ENCODE measurements at places on chromosomes 2 and 18.

GRCh38 chr18:10059610-10060468 lies 146.0 kb downstream of the VAPA start:
- DNase-seq: no peak

DNA sequence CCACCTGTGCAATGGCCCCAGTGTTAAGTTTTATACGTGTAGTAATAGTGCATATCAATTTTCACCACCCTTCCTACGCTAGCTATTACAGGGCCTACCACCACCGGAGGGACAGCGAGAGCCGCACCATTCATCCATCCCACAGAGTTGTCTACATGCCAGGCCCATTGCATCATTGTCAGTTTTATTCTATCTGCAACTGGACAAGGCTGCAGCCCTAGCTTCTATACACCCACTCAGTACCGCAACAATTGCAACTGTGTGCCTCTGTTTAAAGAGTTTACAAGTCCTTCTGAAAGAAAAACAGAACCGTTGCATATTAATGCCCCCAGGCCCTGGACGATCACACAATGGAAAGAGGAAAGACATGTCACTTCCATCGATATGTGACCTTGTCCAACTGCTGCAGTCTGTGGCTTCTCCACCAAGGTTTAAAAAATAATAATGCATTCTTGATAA lies 58.6 kb downstream of the ZEB2 start:
- no peak for DNase-seq

DNA sequence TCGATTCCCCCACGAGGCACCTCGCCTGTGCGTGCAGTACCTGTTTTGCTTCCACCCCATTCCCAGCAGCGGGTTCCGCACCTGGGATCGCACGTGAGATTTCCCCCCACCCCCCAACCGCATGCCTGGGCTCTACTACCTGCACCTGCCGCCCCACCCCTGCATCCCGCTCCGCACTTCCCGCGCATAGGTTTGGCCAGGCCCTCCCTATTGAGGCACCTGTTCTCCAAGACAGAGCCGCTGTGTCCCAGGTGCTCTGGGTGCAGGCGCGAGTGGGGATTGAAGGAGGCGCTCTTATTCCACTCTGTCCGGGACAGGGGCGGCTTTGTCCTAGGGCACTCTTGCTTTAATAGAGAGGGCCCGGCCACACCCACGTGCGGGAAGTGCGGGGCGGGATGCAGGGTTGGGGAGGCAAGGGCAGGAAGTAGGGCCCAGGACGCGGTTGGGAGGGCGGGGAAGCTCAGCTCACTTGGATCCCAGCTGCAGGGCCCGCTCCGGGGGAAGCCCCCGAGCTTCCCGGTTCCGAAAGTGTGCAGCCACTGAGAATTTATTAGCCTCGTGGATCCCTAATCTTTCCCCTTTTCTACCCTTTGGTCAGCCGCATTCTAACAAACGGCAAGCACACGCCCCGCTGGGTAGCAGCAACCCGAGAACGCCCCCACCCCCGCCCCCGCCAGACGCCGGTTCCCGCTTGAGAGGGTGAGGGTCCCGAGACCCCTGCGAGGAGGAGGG lies 670 bp upstream of the MOCOS start:
- no peak for DNase-seq

GRCh38 chr2:206023183-206023582 lies 62.8 kb downstream of the INO80D start:
- no peak for DNase-seq

DNA sequence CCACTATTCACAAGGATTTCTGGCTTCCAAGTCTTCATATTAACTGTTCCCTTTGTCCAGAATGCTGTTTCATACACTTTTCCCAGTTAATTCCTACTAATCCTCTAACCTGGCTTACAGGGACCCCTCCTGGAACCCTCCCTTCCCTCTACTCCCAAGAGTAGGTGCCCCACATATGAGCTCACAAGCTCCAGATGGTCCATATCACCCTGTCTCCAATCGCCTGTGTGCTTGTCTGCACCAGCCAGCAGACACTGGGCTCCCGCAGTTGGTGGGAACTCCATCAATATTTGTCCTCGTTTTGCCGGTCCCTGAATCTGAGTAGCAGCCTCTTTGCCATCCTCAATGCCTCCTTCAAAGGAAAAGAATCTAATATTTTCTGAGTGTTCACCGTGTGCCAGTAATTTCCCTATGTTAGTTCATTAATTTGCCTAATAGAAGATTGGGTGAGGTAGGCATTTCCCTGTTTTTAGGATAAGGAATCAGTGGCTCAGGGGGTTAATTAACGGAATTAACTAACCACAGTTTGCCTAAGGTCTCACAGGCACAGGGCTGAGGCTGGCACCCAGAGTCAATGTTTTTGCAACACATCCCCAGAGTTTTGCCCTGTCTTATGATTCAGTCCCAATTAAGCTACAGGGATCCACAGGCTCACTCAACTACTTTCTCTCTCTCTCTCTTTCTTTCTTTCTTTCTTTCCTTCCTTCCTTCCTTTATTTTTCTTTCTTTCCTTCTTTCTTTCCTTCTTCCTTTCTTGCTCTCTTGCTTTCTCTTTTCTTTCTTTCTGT lies 141.6 kb upstream of the CYP1B1 start:
- DNase-seq: no peak

DNA sequence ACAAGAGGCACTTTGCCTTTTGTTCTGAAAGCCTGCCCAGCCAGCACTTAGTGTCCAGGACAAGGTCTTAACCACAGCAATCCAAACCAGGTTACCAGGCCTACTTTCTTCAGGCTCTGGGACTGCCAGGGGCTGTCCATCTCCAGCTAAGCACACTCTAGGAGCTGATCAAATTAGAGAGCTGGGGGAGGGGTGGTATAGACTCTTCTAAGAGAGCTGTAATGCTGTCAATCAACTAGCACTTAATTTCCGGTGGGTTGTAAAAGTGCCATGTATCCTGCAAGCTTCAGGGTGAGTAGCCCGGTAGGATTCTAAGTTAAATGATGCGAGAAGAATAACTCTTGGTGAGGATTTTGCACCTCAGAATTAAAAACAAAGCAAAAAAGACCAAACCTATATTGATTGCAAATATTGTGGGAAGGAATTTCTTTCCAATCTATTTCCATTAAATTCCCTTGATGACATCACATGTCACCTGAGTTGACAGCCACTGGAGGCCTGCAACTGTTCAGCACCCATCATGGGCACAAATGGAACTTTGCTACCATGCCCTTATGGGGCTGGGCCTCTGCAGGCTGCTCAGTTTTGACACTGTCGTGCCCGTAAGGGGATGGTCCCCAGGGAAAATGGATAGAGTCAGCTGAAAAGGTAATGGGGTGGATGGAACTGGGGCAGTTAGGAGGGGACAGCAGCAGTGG lies 8.7 kb upstream of the COX7A2L start:
- no peak for DNase-seq

DNA sequence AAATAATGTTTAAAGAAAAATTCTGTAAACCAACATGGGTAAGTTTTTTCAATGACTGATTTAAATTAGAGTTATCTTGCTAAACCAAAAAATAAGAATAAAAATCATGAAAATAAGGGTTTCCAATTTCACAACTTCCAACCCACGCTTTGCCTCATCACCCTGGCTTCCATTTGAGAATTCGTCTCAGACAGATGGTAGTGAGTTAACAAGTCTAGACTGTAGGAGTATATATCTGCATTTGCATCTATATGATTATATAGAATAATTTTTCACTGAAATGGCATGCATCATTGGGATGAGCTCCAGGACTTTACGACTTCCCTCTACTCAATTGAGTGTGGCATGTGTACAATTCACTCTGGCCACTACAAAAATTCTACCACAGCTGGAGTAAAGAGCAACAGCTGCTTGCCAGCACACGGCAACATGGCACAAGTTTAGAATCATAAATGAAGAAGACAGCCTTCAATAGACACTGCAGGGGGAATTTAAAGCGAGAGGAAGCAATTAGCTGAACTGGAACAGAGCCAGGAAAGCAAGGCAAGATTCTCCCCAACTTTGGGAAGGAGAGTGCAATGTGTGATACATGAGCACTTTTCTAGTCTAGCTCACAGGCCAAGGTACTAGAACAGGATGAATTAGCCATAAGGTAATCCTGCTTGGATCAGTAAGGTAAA lies 1673.5 kb upstream of the CELF4 start:
- no peak for DNase-seq

GRCh38 chr2:201073071-201073470 lies 1.3 kb downstream of the NDUFB3 start:
- DNase-seq: no peak

GRCh38 chr18:79597831-79598632 lies 81.6 kb upstream of the CTDP1 start:
- DNase-seq: no peak

DNA sequence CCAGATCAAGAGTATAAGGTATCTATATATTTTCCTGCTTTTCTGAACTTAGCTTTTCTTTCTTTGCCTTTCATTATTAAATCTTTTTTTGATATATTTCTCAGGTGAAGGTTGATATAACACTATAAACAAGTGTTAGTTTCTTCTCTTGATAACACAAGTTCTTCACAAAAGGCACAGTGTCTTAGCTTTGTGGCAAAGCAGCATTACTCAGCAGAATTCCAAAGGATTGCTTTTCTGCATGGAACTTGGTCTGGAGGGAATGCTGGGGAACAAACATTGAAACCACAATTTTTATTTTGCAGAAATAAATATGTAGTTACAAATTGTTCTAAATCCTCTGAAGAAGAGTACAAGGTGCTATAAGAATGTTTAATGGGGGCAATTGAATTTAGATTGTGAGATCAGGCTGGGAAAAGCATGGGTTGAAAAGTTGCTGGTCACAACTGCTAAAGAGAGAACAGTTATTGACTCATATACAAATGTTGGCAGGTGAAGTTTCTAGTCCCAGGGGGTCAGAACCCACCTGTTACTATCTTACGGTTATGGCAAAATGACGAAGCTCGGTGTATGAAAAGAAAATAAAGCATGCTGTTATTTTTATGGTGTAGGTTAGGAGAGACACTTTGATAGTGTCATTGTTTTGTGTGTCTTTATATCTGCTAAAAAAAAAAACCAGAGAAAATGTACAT lies 68.2 kb downstream of the UBR3 start:
- no peak for DNase-seq

DNA sequence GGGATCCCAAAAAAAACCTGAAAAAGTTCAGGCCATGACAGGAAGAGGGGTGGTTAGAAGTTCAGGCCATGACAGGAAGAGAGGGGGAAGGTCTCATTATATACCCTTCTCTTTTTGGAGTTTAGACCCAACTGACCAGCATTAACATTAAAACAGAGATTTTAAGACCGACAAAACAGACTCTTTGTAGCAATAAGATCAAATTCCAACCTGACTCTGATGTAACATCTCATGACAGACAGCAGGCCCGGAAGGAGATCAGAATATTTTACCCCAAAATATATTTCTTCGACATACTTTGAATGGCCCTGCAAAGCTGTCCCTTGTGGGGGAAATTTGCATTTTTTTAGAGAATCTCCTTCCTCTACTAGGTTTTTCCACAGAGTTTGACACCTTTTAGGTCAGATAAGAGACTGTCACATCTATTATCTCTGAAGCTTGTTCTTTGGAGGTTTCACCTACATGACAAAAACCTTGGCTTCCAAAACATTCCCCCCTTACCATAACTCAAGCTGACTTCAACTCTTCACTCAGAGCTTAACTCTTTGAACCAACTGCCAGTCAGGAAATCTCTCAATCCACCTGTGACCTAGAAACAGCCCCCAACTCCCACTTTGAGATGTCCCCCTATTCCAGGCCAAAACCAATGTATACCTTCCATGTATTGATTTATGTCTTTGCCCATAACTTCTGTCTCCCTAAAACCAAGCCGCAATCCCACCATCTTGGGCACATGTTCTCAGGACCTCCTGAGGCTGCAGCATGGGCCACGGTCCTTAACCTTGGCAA lies 51.0 kb upstream of the B3GNT2 start:
- no peak for DNase-seq

DNA sequence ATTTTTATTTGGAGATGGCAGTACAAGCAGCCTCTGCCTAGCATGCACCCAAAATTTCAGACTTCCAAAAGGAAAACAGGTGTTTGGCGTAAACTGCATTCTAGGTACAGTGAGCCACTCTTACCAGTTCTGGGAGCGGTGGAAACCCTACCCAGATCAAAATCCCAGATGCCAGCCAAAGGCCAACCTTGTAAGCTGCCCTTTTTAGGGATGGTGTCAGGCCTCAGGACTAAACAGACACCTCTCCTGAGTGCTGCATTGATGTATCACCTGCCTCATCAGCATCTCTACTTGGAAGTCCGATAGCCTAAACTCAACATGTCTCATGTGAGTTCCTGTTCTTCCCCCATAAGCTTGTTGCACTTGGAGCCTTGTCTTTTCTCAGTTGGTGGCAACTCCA lies 104.0 kb downstream of the MAP4K4 start:
- no peak for DNase-seq

- DNase-seq: no peak
These were observed 69.8 kb downstream of the TNS1 start for GRCh38 chr2:217932803-217933616.

DNA sequence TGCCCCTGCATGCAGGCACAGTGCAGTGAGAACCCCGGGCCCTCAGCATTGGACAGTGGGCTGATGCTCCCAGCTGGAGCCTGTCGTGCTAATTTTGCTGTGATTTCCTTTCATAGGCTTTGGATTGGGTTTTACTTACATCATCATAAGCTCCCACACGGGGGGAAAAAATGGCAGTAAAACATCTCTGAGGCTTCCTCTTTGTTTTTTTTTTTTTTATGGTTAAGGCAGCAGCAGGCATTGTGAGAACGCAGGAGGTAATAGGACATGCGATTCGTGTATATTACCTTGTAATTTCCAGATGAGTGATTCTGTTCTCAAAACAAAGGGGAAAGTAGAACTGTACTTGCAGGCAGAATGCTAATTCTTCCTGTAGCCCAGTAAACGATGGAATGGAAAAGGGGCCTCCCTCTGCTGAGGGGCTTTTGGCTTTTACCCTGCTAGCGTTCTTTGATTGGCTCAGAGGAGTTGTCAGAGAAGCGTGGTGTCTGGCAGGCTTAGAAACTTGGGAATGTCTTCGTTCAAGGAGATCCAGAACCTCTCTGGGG lies 89.7 kb downstream of the NPAS2 start:
- no peak for DNase-seq

Measured in progenitor cell of endocrine pancreas (in vitro differentiated cells).